ENCODE measurements at places on chromosomes 3 and 15.
A peak's percentile ranks its signal among the peaks of the same experiment; 100 is the strongest.

DNA sequence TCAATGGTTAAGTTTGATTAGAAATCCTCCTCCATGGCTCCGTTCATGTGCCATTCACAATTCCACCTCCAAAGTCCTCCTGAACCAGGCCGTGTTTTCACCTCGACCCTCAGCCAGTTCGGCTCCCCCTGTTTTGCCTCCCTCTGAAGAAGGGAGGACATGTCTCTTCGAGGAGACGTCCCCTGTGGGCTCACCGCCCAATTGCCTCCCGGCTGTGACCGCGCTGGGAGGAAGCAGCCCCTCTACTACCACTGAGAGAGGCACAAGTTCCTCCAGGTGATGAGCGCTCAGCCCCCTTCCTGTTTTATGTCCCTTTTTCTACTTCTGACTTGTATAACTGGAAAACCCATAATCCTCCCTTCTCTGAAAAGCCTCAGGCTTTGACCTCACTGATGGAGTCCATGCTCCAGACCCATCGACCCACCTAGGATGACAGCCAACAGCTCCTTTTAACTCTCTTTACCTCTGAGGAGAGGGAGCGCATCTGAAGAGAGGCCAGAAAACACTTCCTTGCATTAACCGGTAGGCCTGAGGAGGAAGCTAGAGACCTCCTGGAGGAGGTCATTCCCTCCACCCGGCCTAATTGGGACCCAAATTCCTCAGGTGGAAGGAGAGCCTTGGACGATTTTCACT, 4.7 kb downstream of the DET1 start:
- no peak for DNase-seq

- DNase-seq: no peak
Observed at GRCh38 chr15:26531489-26531888, 241.4 kb downstream of the GABRB3 start.

GRCh38 chr3:178194539-178194938, 341.7 kb upstream of the KCNMB2 start:
- no peak for DNase-seq

DNA sequence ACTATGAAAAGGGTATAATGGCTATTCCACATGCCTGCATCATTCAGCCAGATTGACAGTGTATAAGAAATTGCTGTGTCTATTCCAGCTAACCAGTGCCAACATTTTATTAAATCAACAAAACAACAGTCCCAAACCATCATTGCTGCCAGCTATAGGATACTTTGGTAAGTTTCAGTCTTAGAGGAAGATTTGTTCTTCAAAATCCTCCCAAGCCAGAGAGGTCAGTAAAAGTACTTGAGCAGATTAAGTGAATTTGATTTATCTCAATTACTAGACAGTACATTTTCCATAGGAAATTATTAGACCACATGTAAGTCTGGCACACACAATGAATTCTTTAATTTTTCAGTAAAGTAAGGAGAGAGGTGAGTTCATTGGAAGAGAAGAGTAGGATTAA, 50.7 kb downstream of the TFG start:
- DNase-seq: no peak

DNA sequence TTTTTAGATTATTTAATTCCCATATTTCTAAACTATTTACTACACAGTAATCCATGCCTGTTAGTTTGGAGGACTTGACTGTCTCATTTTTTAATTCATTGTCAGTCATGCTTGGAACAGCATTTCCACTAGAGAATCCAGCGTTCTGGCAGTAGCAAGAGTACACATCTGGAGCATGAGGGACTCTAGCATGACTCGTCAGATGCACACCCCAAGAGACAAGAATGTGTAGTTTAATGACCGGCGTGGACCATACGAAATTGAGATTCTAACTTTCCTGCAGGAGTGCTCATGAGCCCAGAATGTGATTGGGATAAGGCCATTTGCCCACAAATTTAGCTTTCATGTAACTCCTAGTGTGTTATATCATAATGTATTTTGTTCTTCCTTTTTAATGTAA, 48.9 kb downstream of the ASB7 start:
- no peak for DNase-seq

DNA sequence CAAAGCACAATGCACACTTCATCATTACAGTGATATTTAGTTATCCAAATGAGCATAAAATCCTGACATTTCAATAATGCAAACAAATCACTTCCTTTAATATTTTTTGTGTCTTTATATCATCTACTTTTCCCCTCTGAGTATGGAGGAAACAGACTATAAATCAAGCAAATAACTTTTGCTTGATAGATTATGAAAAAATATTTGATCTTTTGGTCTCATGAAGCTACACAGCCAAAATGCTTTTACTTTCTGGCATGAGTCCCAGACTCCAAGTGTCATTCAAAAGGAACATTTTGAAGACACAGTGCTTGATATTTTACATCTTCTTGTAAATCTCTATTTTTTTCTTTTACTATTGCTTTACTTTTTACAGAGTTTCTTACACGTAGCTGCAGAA, 215.3 kb upstream of the ROBO1 start:
- DNase-seq: no peak

DNA sequence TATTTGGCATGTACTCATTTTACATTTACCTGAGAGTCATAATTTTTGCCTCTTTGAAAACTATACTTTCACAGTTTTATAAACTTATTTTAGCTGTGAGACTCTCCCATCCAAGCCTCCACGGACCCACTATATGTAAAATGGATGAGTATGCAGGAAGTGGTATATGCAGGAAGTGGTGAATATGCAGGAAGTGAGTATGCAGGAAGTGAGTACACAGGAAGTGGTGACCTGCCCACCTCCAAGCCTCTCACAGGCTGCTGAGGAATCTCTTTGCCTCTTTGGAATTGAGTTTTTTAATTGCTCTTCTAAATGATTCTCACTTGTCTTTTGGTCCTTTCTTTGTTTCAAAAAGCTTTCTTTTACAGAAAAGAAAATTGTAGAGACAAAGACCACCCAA, 85.2 kb downstream of the KBTBD8 start:
- DNase-seq: no peak

- no peak for DNase-seq
Observed at GRCh38 chr3:70855149-70855548, 542.7 kb upstream of the MDFIC2 start.

DNA sequence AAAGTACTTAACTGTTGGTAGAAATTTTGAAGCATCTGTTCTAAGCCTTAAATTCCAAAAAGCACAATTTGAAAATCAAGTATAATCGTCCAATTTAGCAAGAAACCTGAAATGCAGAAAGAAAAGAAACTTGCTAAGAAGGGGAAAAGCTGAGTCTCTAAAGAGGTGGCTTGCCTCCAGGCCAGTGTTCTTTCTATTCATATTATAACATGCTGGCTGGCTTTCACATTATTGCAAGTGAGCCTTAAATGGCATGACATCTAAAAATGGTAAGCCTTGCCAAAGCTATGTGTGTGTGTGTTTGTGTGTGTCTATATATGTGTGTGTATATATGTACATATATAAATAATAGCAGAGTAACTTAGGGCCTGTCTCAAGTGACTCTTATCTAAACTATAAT, 89.5 kb downstream of the FGF12 start:
- no peak for DNase-seq

DNA sequence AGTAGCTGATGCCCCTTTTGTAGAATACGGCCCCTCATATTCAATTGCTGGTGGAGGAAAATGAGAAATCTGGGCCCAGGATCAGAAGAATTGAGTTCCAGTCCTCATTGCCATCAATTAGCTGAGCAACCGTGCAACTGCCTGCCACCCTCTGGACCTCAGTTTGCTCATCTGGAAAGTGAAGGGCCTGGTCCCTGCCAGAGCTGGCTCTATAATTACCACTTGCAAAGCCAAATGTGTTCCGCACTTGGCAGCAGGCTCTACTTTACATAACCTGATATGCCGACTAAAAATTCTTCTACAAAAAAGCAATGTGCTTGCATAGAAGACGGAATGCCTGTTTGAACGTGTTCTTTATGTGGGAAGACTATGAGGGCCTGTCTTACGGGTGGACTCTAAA, 8.6 kb upstream of the ITGB5 start:
- DNase-seq: no peak

DNA sequence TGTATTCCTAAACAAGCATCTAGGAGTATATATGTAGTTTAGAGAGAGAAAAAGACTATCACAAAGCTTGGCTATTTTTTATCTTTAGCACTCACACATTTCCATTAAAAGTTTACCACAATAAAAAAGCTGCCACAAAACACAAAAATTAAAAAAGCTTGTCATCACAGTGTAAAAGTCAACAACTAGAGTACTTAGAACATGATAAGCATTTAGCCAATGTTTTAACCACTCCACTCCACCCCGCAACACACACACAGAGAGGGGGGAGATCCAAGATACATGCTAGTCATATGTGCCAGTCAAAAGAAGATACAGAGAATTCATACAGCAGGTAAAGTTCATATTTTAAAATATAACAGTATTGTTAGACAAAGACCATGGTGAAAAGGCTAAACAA, 79.7 kb downstream of the STAG1 start:
- DNase-seq: no peak

- no peak for DNase-seq
Observed at GRCh38 chr3:149575213-149575960, 82.4 kb downstream of the WWTR1 start.

- DNase-seq: no peak
Observed at GRCh38 chr3:126058666-126059065, 25.3 kb downstream of the SLC41A3 start.

- no peak for DNase-seq
Observed at GRCh38 chr3:36512555-36512954, 132.3 kb downstream of the STAC start.

DNA sequence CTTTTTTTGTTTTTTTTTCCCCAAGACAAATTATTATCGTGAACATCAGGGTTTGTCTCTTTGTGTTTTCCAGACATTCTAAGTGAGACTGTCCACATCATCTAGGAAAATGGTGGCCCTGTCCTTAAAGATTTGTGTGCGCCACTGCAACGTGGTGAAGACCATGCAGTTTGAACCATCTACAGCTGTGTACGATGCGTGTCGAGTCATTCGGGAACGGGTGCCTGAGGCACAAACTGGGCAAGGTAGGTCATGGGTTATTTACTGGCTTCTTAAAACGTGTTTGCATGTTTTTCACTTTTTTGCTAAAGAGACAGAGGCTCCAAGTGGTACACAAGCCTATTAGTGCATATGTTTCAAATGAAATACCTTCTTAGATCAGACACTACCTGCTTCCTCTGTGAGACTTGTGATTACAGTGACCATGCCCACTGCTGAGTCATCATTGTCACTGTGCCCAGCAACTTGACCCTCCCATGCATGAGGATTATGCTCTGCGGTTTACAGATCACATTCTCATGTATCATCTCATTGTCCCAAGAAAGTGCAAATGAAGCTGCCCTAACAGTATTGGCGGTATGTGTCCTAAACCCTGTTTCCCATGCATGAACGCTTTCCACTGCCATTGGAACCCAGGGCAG, 395.2 kb upstream of the TPM1 start:
- no peak for DNase-seq

- DNase-seq: no peak
Observed at GRCh38 chr3:23761440-23761896, 44.3 kb upstream of the UBE2E1 start.

GRCh38 chr3:25170021-25170420, 258.0 kb upstream of the RARB start:
- DNase-seq: no peak

- no peak for DNase-seq
Observed at GRCh38 chr3:3335903-3336302, 156.4 kb upstream of the CRBN start.

DNA sequence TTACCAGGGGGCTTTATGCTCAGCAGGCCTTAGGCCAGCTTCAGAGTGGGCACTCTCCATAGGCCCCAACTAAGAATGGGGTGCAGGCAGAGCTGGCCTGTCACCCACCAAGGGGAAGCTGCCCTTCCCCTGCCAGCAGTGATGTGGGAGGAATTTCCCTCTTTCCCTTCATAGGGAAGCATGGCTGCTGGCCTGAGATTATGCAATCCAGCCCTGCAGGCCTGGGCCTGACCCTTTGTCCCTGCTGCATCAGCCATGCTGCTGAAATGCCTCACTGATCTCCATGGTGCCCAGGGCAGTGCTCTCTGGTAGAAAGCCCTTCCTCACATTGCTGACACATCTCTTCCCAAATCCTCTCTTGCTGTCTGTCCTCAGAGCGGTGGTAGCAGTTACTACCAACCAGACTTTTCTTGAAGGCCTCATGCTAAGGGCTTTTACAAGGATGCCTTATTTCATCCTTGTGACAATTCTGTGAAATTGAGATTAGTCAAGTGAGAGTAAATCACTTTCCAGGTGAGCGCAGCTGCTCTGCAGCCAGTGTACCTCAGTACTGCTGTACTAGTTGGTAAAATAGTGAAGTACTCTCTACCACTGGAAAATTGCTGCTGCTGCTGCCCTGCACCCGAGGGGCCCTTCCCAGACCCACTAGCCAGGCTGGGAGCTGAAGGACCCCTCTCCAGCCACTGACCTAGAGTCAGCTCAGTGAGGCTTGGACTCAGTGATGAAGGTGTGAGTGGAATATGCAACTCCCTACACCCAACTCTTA, 33.8 kb downstream of the MRAS start:
- DNase-seq: no peak

GRCh38 chr15:61195116-61196002, 33.7 kb downstream of the RORA start:
- DNase-seq: peak; percentile 5

DNA sequence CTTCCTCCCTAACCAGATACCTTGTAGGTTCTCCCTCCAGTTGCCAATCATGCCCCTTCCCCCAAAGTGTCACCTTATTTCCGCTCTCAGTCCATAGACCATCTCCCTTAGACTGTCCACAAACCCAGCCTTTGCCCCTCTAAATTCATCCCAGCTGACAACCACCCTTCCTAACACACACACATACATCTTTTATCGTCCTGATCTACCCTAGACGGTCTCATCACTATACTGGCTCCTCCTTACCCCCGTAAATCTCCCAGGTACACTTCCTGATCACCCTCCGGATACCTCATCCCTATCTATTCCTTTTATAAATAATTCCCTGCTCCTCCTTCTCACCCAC, 828 bp downstream of the THOC7 start:
- DNase-seq: peak; percentile 6

DNA sequence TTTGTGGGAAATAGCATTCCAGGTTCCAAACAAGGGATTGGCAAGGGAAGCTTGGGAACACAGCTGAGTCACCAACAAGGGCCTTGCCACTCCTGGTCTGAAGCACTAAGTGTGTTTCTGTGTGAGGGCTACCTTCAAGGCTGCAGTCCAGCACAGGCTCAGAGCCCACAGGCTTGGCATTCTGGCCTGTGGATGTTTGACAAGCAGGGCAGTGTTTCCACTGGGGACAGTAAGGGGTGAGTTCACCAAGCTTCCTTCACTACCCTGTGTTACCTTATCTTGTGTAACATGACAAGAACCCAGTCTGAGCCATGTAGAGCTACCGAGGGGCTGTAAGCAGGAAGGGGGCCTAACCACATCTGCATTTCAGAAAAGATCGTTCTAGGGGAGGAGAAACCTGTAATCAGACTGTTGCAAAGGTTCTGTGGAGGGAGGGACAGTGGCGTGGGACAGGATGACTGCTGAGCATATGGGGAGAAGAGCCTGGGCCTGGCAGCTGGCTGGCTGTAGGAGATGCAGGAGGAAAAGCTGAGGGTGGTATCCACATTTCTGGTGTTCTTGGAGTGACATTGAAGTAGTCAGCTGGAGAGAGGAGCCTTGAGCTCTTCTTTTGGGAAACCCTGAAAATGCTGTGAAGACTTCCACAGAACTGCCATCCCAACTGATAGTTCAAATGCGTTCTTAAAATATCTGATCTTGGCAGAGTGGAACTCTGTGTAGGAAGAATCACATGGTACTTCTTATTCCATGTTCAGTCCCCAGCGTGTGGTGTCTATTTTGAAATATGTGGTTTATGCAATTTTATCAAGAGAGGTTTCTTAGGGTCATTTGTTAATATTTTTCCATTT, 61.3 kb downstream of the CTDSPL start:
- no peak for DNase-seq

- DNase-seq: no peak
Observed at GRCh38 chr3:71088019-71088708, 495.4 kb downstream of the FOXP1 start.
